Activated CD4-positive, alpha-beta T cell treated with anti-CD3 and anti-CD28 coated beads, Interleukin-2, amount 50 U/mL, for 4 hours (primary cell): ENCODE measurements at places on chromosomes 12 and 14.

- no peak for DNase-seq
These were observed 44.8 kb downstream of the EP400 start for GRCh38 chr12:131994589-131994988.

- DNase-seq, result no peak
These were observed 26.9 kb downstream of the BCL11B start for GRCh38 chr14:99244941-99245563.

- no peak for DNase-seq
These were observed 139.4 kb upstream of the FRMD6 start for GRCh38 chr14:51512316-51512715.

DNA sequence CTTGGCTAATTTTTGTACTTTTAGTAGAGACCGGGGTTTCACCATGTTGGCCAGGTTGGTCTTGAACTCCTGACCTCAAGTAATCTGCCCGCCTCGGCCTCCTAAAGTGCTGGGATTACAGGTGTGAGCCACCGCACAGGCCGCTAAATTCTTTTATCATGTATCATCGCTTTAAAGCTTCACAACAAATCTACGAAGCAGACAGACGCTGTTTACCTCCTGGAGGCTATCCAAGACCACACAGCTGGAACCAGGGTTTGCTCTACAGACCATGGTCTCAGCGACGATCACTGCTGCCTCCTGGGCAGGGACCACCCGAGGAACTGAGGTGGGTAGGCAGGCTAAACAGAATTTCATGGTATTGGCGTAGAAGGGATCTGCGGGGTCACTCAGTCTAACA, 27.2 kb downstream of the KRT80 start:
- no peak for DNase-seq

- DNase-seq, result peak; percentile 33
These were observed 1.4 kb upstream of the JAG2 start for GRCh38 chr14:105169776-105170655.

DNA sequence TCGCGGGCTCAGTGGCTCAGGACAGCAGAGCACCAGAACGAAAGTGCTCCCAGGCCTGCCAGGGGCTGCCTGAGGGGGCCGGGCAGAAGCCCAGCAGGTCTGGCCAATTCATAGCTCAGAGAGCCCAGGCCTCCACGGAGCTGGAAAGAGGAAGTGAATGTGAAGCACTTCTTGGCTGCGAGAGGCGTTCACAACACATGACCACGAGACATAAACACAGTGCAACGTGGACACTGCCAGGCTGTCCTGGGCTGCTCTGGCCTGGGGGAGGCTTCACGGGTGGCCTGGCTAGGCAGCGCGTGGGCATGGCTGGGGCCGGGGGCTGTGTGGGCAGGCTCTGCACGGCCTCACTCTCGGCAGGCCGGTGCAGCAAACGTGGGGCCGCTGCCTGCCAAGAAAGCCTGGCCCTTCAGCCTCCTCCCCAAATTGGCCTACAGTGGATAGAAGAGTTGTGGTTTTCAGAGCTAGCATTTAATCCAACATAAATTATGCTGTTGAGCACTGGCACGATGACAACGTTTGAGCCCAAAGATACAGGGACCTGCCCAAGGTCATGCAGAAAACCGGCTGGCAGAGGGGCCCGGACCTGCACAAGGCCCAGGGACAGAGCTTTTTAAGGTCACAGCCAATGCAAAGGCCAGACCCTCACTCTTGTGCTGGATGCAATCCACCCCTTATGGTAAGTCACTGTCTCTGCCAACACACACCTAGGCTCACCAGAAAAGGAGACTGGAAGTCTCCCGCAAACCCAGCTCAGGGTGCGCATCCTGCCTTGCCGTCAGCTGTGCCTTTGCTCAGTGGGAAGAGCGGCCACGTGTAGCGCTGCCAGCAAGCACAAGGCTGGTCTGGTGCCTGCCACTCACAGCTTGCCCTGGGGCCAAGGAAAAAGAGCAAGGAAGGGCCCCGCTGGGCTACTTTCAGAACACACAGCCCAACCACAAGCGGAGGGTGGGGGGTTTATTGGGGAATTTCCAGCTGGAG, 8.6 kb downstream of the SLC25A29 start:
- no peak for DNase-seq

GRCh38 chr14:58777541-58777979, 139.8 kb downstream of the DACT1 start:
- DNase-seq, result no peak

- DNase-seq, result no peak
These were observed 6.9 kb downstream of the ANKRD13A start for GRCh38 chr12:110006115-110006514.

DNA sequence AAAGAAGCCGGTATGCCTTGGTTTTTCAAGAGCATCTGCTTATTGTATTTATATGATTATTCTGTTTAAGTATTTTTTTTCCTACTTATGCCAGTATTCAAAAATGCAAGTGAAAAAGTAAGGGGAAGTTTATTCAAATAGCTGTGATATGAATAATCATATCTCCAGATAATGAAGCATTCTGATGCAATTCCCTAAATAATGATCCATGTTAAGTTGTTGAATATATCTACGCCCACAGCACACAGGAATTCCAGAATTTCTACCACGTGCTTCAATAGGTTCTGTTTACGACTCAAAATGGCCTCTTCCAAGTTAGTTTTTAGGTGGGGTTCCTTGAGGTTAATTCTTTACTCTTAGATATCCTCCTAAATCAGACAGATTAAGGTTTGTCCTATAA, 208.3 kb downstream of the NAV3 start:
- DNase-seq, result no peak

- no peak for DNase-seq
These were observed 32.2 kb upstream of the NUDT14 start for GRCh38 chr14:105213361-105213760.
